Suprapubic skin (tissue), 4 donors: ENCODE measurements at places on chromosomes 12 and 14. TPM values are rescaled to one million over a fixed set of nuclear protein-coding genes. Genes with fewer than 3 reads are reported as not detected.

GRCh38 chr12:87943762-87944161 is 85.4 kb downstream of the C12orf50 start:
- no peak for DNase-seq

GRCh38 chr12:57027805-57028153 is 11.4 kb upstream of the TAC3 start:
- no peak for DNase-seq

- peak; percentile 67 for DNase-seq
Measured at GRCh38 chr14:79278798-79279644, 932.3 kb downstream of the DIO2 start.

DNA sequence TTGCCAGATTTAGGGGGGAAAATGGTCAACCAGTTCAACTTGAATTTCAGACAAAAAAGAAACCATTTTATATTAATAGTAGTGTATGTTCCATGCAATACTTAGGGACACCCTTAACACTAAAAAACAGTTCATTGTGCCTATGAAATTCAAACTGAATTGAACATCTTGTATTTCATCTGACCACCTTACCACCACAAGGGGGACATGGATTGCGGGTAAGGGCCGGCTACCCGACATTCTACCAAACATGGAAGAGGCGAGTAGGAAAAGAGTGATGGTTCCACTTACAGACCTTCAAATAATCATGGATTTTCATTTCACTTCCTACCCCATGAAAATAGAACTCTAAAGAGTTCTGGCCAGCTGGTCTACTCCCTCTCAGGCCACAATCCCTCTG is 10.3 kb upstream of the STK38L start:
- DNase-seq: no peak

The OTUB2 gene
- total RNA-seq: 10.1 TPM

The KANSL2 gene
- total RNA-seq: 39.0 TPM

The PROX2 gene
- not detected for total RNA-seq
